B cell (primary cell): ENCODE measurements at places on chromosomes 7 and 10. TPM values are rescaled to one million over a fixed set of nuclear protein-coding genes. Genes with fewer than 3 reads are reported as not detected.

DNA sequence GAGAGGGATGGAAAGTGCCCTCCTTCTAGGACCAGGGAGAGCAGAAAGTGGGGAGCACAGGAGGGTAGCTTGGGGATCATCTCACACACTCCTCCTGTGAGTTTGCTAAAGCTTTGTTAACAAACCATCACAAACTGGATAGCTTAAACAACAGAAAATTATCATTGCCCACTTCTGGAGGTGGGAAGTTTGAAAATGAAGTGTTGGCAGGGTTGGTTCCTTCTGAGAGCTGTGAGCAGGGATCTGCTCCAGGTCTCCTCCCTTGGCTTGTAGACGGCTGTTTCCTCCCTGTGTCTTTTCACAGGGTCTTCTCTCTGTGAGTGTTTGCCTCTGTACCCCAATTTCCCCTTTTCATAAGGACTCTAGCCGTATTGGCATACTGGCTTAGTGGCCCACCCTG lies 32.0 kb upstream of the CXCL12 start:
- H3K4me3 ChIP-seq, result no peak overlapping the region
- no peak for DNase-seq
- H3K27me3 ChIP-seq, result no peaks in the 10 kb centered on the region
- no peaks in the 10 kb centered on the region for H3K4me1 ChIP-seq
- no peaks in the 10 kb centered on the region for H3K36me3 ChIP-seq
- H3K27ac ChIP-seq, result no peak overlapping the region

DNA sequence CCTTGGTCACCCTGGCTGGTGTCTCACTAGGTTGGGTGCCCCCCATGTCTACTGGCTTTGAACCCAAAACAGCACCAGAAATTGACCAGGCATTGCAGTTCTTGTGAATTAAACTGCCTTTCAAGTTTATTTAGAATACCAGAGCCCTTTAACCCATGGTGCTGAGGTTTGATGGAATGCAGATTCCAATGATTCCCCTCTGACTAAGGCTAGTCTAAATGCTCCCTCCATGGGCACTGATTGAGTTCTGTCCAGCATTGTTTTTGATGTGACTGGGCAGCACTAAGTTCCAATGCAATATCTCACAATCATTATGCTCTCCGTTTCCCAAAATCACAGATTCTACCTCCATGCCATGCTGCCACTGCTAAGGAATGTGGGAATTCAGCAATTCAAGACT lies 1047.4 kb upstream of the LRRN3 start:
- H3K27me3 ChIP-seq, result no peaks in the 10 kb centered on the region
- DNase-seq, result no peak
- H3K4me3 ChIP-seq, result no peak overlapping the region
- no peaks in the 10 kb centered on the region for H3K4me1 ChIP-seq

DNA sequence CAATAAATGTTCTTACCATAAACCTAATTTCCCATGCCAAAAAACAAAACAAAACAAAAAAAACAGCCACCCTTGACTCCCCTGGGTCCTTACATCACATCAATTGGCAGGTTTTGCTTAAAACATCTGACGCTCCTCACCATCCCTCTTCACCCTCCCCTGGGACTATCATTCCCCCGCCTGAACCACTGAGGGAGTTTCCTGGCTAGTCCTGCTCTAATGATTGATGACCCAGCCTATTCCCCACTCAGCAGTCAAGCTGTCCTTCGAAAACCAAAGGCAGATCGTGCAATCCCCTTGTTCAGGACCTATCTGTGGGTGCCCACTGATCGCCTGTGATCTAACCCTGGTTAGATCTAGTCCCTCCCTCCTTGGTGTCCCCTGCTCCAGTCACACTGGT lies 11.2 kb upstream of the FRMPD2 start:
- no peak for DNase-seq
- H3K27ac ChIP-seq, result no peak overlapping the region
- H3K4me1 ChIP-seq, result no peaks in the 10 kb centered on the region

DNA sequence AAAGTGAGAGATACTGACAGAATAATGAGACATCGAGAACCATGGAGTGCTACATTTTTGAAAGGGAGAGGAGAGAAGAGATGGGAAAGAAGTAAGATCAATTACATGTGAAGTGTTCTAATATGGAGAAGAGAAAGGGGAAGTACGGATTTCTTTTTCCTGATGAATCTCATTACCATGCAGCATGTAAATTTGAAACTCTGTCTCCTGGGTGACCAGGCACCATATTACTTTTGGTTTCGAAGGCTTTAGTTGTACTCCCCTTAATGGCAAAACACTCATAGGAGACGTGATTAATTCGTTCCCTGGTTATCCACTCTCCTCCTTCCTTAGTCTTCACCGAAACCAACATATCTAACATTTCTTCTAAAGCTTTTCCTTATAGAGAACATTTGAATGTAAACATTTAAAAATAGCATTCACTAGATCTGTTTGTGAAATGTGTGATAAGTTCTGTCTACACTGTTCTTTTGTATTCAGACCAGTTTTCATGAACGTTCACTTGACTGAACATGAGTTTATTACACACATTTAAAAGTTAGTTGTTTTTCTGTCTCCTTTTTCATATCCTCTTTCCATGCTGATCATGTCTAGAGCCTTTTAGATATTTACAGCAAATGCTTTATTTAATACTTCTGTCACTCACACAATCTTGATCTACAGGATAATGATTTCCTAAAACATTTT lies 80.2 kb upstream of the MSRB2 start:
- DNase-seq, result peak; percentile 63
- H3K27me3 ChIP-seq, result peaks cover 3% of the 10 kb centered on the region
- no peaks in the 10 kb centered on the region for H3K36me3 ChIP-seq
- no peak overlapping the region for H3K27ac ChIP-seq

The GFRA1 gene
- polyA plus RNA-seq, result not detected in 2 replicates
